ENCODE measurements at places on chromosomes 1 and 21.

DNA sequence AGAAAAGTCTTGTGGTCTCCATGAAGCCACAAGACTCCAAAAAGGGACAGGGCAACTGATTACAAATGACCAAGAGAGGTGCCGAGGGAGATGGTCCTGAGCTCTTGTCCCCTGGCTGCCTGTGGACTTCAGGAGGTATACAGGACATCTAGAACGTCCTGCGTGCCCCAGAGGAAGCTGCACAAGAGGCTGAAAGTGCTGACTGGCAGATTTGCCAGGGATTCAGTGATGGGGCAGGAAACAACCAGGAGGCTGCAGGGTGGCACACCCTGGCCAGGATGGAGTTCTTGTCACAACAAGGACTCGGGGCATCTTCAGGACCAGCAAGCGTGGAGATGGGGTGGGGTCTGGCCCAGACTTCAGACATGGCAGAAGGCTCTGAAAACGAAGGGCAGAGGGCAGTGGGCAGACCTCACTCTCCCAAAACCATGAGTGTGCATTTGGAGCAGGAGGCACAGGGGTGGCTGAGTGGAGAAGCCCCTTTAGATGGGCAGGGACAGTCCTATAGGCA lies 13.4 kb upstream of the PKP1 start:
- no peak for DNase-seq

DNA sequence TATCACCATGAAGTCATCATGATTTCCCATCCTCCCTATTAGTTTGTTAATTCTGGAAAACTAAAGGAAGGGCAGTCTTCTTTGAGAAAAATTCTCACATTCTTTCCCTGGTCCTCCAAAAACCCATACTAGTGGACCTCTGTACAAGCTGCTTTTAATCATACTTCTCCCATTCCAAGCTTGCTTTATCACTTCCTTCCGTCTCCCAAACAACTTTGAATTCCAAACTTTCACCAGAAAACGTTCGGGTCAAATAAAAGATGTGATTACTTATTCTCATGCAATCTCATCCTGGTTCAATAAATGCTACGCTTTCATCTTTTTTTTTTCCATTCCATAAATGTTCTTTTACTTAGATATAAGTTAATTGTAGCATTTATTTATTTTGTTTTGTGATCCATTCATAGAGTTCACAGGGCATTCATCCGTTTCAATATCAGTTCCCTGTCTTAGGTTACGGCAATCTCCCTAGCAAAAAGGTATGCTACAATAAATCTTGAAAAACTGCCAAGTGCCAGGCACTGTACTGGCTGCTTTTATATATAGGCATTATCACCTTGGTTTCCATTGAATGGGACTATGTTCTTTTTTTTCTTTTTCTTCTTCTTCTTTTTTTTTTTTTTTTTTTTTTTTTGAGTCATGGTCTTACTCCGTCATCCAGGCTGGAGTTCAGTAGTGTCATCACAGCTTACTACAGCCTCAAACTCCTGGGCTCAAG lies 100.2 kb upstream of the GREM2 start:
- no peak for DNase-seq

- no peak for DNase-seq
These were observed 90.4 kb downstream of the SLC30A10 start for GRCh38 chr1:219837994-219838294.

- DNase-seq, result no peak
These were observed 243.1 kb downstream of the CACNA1E start for GRCh38 chr1:181726320-181727012.

- no peak for DNase-seq
These were observed 17.4 kb upstream of the GRHL3 start for GRCh38 chr1:24301785-24302175.

- DNase-seq, result peak; percentile 72
These were observed 1.1 kb downstream of the TAGLN2 start for GRCh38 chr1:159924025-159924790.

- no peak for DNase-seq
These were observed 4.5 kb downstream of the PRELP start for GRCh38 chr1:203480084-203480483.

- no peak for DNase-seq
These were observed 65.2 kb upstream of the TRABD2B start for GRCh38 chr1:48062353-48062752.

- no peak for DNase-seq
These were observed 80.0 kb upstream of the TIAM1 start for GRCh38 chr21:31424058-31424457.

DNA sequence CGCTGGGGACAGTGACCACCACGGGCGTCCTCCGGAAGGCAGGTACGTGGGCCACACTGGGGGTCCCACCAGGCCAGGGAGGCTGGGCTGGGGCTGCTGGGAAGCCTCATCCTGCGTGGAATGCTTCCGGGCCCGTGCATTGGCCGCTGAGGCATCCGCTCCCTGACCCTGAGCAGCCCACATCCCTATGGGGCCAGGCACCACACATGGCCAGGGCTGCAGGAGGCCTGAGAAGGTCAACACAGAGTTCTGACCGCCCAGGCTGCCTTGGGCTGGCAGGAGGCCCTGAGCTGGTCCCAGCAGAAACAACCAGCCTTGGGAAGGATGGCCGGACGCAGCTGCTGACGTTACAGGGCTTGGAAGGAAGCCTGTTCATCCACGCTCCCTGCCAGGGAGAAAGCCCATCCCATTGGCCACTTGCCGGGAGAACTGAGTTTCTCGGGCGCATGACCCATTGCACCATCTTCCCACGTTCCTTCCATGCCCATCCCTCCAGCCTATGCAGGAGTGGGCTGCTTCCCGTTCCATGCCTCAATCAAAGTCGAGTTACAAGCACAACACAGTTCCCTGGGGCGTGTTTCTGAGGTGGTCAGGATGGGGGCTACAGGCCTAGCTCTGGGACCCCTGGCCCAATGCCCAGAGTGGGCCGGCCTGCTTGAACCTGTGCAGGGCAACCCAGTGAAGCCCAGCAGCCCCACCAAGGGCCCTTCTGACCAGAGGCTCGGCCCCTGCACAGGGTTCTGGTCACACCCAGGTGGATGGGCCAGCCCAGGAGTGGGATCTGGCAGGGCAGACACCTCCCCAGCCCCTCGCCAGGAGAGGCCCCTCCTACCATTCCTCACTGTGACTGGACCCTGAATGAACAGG lies 31.7 kb downstream of the TRIM11 start:
- DNase-seq, result no peak

DNA sequence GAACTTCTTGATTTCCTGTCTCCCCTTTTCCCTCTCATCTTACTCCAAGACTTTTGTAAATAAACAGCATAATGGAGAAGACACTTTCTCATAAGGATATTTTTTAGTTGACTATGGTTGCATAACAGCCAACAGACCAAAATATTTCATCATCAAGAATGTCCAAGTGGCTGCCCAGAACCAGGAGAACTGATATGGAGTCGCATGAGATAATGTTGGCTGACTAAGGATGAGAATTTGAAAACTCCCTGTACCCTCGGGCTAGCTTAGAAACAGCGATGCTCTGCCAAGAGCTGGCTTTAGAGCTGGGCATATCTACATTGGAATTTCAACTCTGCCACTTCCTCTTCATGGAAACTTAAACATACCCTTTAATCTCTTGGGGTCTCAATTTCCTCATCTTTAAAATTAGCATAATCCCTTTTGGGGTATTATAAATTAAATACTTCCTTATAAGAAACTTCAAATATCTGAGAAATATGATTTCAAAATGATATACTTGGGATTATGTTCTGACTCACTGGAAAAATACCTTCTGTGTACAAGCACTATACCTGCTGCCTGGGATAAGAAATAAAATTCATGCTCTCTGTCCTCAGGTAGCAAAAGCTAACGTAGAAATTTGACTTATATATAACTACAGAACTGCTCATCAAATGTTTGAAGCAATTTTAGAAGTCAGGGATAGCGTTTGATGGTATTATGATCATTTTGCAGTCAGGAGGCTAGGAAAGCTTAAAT lies 777.3 kb downstream of the LTN1 start:
- DNase-seq, result no peak

GRCh38 chr1:107643766-107644165 lies 321.2 kb downstream of the VAV3 start:
- no peak for DNase-seq
